ENCODE measurements at places on chromosomes 2 and 18.

DNA sequence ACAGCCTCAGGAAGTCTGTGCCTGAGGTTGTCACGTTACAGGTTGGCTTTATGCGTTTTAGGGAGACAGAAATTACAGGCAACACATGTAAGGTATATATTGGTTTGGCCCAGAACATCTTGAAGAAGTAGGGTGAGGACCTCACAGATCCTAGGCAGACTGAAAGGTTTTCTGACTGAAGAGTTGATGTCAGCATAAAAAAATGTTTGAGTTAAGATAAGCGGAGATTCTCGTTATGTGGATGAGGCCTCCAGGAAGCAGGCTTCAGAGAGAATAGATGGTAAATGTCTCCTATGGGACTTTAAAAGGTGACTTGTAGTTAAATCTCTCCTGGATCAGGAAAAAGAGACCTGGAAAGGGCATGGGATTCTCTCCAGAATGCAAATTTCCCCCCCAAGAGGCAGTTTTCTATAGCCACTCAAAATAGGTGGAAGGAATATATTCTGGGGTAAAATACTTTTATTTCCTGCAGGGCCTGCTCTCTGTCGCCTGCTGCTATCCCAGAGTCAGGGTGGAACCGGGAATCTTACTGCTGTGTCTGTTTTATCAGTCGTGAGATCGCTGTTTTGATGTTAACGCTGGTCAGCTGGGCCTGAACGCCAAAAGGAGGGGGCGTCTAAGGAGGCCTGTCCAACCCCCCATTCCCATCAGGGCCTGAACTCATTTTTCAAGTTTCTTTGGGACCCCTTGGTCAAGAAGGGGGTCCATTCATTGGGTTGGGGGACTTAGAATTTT lies 171.1 kb downstream of the HDAC4 start:
- no peak for DNase-seq

- DNase-seq: no peak
Observed at GRCh38 chr2:166375195-166375735, 479 bp downstream of the SCN9A start.

- no peak for DNase-seq
Observed at GRCh38 chr18:26425148-26425531, 123.2 kb downstream of the KCTD1 start.

GRCh38 chr2:204260162-204260877 lies 285.0 kb upstream of the PARD3B start:
- no peak for DNase-seq

- no peak for DNase-seq
Observed at GRCh38 chr2:127624320-127624755, 21.6 kb upstream of the GPR17 start.

- DNase-seq: no peak
Observed at GRCh38 chr2:98712145-98712544, 18.8 kb downstream of the MGAT4A start.

- DNase-seq: no peak
Observed at GRCh38 chr18:54805571-54806334, 22.5 kb upstream of the RAB27B start.

DNA sequence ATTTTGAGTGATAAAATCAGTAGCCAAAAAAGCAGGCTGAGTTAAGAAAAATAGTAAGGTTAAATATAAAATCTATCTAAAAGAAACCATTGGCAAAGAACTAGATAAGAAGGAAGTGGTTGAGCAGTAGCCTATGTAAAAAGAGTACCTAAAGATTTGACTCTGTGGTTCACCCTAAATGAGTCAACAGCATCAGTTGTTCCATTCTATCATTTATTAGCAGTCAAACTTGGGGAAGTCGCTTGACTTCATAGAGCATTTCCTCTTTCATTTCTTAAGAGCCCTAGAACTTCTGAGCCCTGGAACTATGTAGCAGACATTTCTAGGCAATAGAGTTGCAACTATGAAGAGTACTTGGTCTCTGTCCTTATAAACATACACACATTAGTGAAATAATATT lies 381.7 kb downstream of the NUP35 start:
- DNase-seq: no peak

DNA sequence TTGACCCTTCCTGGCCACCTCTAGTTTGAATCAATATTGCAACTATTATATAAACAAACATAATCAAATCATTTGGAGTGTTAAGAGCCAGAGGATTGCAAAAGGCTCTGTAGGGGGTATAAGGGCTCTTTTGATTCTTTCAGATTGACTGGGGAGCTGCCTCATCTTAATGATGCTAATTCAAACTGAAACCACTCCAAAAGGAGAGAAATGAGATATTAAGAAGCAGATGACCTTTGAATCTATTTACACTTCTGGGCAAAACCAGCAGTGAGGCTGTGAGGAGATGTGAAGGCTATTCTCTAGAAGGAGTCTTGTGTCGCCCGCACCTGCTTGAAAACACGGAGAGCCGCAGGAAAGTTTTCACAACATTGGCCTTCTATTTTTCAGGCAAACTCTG lies 311.2 kb upstream of the CRIM1 start:
- DNase-seq: no peak

GRCh38 chr2:27158468-27158867 lies 9.7 kb downstream of the TCF23 start:
- no peak for DNase-seq

DNA sequence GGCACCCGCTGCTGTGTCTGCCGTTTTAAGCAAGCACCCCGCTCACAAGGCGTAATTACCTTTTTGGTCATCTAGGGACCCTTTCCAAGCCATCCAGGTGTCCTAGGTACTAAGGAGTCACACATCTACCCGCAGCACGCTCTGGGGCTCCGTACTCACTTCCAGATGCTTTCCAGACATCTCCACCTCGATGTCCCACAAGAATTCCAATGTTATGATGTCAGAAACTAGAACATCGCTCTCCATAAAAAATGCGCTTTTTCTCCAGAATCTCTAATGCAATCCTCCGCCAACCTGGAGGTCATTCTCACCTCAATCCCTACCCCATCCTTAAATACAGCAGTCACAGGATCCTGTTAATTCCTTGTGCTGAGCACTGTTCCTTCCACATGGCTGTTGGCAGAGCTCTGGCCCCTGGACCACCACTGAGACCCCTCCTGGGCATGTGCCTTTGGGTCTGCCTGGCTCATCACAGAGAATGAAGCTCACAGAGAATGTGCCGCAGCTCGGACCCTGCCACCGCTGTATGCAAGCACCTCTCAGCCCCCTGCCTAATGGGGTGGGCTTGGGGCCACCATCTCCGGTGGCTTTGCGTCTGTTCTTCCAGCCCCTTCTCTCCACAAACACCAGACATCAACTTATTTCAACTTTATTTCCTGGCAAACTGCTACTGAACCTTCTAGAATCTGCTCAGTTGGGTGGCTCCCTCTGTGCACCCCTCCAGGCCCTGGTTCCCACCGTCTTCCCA lies 4.6 kb upstream of the PXDN start:
- no peak for DNase-seq

GRCh38 chr2:105866216-105867185 lies 121.8 kb downstream of the NCK2 start:
- DNase-seq: no peak

- DNase-seq: no peak
Observed at GRCh38 chr18:1585881-1586488, 681.3 kb downstream of the ADCYAP1 start.

DNA sequence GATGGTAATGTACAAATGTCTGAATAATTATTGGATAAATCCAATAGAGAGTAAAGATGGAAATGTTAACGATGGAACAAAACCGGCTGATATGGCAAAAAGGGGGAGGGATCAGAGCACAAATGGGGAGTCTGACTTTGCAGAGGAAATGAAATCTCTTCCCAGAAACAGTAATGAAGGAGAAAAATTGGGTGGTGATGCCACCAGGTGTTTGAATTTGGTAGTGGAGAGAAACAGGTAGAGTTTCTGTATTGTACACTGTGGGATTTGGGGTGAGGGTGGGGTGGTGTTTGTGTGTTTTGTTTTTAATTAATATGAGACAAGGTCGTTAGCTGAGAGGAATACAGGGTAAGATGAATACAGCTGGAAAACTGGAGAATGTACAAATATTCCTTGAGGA lies 20.4 kb upstream of the XDH start:
- no peak for DNase-seq

DNA sequence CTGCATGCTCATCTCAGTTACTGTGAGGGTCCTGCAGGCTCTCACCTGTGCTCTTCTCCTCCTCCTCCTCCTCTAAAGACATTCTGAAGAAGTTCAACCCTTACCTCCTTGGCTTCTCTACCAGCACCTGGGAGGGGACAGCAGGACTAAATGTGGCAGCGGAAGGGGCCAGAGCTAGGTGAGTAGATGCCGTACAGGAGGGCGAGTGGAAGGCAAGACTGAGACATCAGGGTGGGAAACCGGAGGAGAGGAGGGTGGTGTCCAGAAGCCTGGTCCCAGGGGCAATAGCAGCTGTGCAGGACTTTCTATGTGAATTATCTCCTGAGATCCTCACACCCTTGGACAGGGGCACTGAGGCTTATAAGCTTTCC lies 124.9 kb downstream of the PLB1 start:
- no peak for DNase-seq

DNA sequence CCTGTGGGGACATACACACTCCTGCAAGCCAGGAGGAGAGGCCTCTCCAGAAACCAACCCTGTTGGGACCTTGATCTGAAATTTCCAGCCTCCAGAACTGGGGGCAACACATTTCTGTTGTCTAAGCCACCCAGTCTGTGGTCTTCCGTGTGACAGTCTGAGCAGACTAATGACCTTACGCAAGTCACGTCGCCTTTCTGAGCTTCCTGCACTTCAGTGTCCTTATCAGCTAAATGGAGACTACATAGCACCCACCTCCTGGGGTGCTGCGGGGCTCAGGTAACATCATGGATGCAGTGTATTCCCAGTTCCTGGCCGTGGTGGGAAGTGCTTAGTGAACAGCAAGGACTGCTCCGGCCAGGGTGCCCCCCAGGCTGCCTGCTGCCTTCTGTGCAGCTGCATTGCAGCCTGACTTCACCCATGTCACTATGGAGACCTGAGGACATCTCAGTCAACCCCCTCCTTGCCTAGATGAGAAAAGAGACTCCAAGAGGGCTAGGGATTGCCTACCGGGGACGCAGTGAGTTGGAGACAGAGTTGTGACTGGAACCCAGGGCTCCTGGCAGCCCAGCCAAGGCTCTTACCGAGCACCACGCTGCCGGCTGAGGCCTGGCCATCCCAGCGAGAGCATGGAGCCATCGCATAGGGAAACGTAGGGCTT lies 61.2 kb upstream of the FZD5 start:
- DNase-seq: no peak

DNA sequence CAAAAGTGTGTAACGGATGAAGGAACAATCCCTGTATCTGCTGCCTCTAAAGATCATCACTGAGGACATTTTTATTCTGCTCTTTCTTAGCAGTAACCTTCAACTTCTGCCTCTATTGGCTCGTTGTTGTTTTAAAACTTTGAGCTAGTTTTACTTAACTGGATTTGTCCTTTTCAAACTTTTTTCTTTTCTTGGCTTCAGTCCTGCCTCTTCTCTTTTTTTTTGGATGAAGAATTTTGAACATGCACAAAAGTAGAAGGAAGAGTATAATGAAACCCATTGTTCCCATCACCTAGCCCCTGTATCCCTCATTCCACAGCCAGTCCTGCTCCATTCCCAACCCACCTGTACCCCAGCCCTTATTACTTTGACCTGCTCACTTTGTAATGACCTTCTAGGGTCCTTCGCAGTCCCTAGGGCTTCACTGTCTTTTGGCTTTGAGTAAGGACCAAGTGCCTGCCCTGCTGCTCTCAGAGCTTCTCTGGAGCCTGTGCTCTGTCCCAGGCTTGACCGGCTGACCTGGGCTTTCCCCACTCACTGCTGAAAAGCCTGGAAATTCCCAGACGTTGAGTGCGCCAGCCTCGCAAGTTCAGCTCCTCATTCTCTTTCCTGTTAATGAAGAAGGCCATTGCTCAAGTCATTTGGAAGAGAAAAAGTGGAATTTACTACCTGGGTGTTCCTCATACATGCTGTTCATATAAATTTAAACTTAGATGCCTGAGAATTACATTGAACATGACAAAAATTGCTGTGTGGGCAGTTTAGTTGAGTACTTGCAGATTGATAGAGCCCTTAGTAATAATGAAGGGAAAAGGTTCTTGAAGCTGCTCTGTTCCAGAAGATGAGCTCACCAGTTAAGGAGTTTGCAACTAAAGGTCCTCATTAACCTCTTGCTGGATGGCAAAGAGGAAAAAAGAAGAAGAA lies 149.3 kb upstream of the ALPP start:
- no peak for DNase-seq

GRCh38 chr2:149768320-149768799 lies 180.8 kb upstream of the MMADHC start:
- DNase-seq: no peak

DNA sequence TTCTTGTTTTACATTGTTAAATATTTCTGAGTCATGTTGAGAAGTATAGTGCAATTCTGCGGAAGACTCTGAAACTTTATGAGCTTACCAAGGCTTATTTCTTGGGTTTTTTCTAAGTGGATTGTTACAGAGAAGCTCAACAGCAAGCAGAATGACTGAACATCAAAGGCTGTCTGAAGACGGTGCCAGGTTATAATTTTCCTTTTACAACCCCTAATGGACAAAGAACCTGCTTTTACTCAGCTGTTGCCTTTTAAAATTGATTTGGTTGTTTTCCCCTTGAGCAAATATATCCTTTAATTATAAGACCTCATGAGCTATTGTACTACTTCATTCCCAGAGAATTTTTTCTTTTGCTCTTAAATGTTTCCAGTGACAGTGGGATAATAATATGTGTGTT lies 41.6 kb downstream of the LAMA3 start:
- DNase-seq: no peak

DNA sequence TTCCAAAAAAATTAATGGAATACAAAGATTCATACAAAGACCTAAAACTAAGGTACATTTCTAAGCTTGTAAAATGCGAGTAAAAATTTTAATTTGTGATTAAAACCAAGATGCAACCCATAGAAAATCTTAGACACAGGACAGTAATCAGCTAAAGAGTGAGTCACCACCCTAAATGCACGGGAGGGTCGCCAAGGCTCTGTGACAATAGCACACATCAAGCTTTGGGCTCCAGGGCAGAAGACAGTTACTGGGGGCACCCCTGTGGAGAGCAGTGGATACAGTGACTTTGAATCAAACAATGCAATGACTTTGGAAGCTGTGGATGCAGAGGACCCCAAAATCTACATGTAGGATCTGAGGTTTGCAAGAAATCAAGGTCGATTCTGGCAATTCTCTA lies 7.5 kb downstream of the FLACC1 start:
- DNase-seq: no peak

- no peak for DNase-seq
Observed at GRCh38 chr2:75646090-75646582, 447 bp upstream of the MRPL19 start.

DNA sequence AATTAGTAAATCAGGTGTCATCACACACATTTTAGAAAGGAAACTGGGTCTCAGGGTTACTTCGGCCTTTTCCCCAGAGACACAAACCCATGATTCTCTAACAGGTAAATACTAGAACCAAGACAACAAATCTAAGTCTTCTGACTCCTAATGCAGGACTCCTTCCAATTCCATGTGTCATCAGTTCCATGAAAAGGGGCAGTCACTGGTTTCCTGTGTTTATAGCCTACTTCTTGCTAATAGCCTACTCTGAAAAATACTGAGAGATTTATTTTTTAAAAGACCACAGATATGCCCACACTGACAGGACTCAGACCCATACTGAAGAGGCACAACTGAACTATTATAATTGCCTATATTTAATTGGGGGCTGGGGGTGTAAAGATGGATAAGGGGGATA lies 33.0 kb downstream of the RAB1A start:
- DNase-seq: no peak

GRCh38 chr2:71456617-71457016 lies 3.3 kb downstream of the DYSF start:
- no peak for DNase-seq

- DNase-seq: no peak
Observed at GRCh38 chr2:29113891-29114321, 1.3 kb upstream of the CLIP4 start.

GRCh38 chr2:111191877-111192276 lies 71.2 kb downstream of the BCL2L11 start:
- DNase-seq: no peak

Data from cerebellar nuclear complex (tissue), 1 donor.